ENCODE measurements at places on chromosomes 1 and 21.

DNA sequence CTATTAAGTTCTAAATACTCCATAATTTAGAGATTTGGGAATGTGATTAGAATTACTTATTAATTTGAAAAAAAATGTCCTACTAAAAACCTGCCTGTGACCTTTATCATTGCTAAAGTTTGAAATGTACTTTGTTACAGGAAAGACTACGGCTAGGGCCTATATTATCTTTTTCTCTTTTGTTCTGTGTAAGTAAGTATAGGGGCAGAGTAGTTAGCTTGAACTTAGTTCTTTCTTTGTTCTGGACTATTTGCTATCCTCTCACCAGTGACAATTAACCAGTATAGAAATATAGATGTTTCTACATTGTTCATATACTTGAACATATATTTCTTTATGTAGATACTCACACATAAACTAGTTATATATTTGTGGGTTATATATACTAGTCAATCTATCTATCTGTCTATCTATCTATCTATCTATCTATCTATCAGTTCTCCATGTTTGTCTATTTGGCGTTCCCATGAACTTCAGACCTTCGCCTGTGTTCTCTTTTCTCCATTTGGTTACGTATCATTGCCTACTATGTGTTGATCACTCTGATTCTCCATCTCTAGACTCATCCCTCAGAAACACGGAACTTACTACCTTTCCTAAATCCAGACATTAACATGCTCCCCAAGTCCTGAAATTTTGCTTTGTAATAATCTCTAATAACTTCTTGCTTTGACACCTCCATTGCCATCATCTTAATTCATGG lies 3.3 kb downstream of the PTPRC start:
- no peak for DNase-seq

- no peak for DNase-seq
These were observed 4.5 kb downstream of the GUCA2B start for GRCh38 chr1:42157667-42158066.

DNA sequence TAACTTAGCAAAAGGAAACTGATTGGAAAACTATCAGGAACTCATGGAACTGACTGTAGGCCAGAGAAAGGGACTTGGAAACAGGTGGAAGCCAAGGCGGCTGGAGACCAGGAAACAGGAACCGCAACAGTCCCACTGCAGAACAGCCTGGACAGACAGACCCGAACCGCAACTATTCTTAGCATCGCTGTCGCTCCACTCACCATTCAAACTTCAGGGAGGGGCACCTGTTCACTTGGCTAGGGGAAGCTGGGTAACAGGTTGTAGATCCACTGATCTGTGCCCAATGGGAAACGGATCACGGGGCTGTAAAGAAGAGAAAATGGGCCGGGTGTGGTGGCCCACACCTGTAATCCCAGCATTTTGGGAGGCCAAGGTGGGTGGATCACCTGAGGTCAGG lies 61.9 kb downstream of the CLSTN1 start:
- DNase-seq: no peak

DNA sequence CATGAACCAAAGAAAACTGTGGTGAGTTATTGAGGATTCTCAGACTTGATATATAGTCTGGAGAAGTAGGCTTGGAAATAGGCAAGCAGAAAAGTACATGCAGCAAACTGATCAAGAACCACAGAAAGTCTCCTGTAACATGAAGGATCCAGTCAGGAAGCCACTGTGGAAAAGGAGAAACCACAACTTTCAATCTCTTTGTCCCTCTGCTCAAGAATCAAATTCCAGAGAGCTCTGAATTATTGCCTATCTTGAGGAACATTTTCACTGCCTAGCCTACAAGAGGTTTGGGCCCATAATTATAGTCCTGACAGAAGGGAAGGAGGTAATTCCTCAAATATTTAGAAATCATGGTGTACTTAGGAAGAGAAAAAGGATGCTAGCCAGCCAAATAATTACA lies 43.0 kb upstream of the ADAMTS1 start:
- no peak for DNase-seq

DNA sequence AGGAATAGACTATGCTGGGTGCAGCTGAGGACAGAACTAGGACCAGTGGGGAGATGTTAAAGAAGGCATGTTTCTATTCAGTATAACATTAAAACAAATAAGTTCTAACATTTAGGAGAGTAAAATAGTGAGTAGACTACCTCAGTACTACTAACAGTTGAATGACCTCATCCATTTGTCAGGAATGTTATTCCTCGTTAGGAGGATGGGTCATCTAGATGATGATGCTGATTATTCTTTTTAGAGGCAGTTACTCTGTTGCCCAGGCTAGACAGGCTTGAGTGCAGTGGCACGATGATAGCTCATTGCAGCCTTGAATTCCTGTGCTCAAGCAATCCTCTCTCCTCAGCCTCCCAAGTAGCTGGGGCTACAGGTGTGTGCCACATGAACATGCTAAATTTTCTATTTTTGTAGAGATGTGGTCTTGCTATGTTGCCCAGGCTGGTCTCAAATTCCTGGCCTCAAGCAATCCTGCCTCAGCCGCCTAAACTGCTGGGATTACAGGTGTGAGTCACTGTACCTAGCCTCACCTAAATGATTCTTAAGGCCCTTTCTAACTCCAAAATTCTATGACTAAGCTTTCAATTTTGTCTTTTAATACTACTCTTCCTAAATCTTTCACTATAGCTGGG lies 9.3 kb downstream of the EEIG2 start:
- no peak for DNase-seq

DNA sequence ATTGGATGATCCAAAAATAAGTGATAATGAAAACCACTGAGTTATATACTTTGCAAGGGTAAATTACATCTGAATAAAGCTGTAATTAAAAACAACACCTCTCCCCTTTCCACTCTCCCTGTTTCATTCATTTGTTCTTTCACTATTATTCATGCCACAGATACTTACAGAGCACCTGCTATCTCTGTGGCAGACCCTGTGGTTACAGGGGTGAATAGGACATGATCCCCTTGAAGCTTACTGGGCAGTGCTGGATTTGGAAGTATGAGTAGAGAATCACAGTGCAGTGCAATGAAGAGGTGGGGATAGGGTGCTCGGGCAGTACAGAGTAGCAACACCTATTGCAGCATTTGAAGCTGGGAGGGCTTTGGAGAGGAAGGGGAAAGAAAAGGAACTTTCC lies 21.7 kb downstream of the ARV1 start:
- DNase-seq: no peak

All from glomerular endothelial cell (primary cell).